Smooth muscle cell of trachea (primary cell): ENCODE measurements at places on chromosomes 4 and X. TPM values are rescaled to one million over a fixed set of nuclear protein-coding genes. Genes with fewer than 3 reads are reported as not detected.

Gene ADH6
- 0.33 TPM in 1 of 2 replicates, not detected in the other for total RNA-seq

Gene GRIA3
- 3.3 and 3.6 TPM in 2 replicates for total RNA-seq

Gene DMRTC1
- total RNA-seq = not detected in 2 replicates

Gene HSD17B10
- total RNA-seq = 39.2 and 65.3 TPM in 2 replicates

Gene SPATA4
- 0.15 and 0.17 TPM in 2 replicates for total RNA-seq

Gene CSAG1
- total RNA-seq = not detected in 2 replicates

Gene KLHL13
- total RNA-seq = 18.0 and 28.5 TPM in 2 replicates

Gene MAGEA2
- not detected in 2 replicates for total RNA-seq

Gene MAGEE1
- total RNA-seq = 1.9 and 2.3 TPM in 2 replicates

Gene HCCS
- 18.0 and 20.8 TPM in 2 replicates for total RNA-seq

Gene HMGN5
- total RNA-seq = 0.17 and 1.6 TPM in 2 replicates

Gene GPC4
- 0.33 and 0.87 TPM in 2 replicates for total RNA-seq

Gene MAB21L2
- total RNA-seq = 0.29 and 0.66 TPM in 2 replicates

Gene ZCCHC12
- total RNA-seq = not detected in 2 replicates

Gene FRMPD4
- 2.3 and 2.8 TPM in 2 replicates for total RNA-seq

Gene TREX2
- total RNA-seq = 1.7 and 3.8 TPM in 2 replicates

Gene IL3RA
- not detected in 2 replicates for total RNA-seq

Gene SLC10A3
- 21.1 and 33.6 TPM in 2 replicates for total RNA-seq

Gene CCNG2
- 23.0 and 40.9 TPM in 2 replicates for total RNA-seq

Gene SH3D19
- 65.5 and 69.7 TPM in 2 replicates for total RNA-seq

Gene SMAD1
- total RNA-seq = 45.3 and 47.6 TPM in 2 replicates

Gene SMC1A
- 9.1 and 16.7 TPM in 2 replicates for total RNA-seq

Gene LRP2BP
- 0.44 and 0.50 TPM in 2 replicates for total RNA-seq

Gene BCOR
- 9.0 and 15.5 TPM in 2 replicates for total RNA-seq

Gene TMEM156
- 0.15 TPM in 1 of 2 replicates, not detected in the other for total RNA-seq

Gene HHIP
- 0.29 TPM in 1 of 2 replicates, not detected in the other for total RNA-seq

Gene RAB9A
- 37.5 and 38.4 TPM in 2 replicates for total RNA-seq

Gene CNGA1
- total RNA-seq = not detected in 2 replicates

Gene CYSLTR1
- 0.29 and 0.33 TPM in 2 replicates for total RNA-seq

Gene TKTL2
- total RNA-seq = not detected in 2 replicates

Gene ATP2B3
- under 0.01 TPM in 1 of 2 replicates, not detected in the other for total RNA-seq

Gene HTR2C
- total RNA-seq = not detected in 2 replicates

Gene P2RY8
- not detected in 2 replicates for total RNA-seq

Gene AKAP14
- not detected in 2 replicates for total RNA-seq

Gene ADH1C
- 2.3 and 5.5 TPM in 2 replicates for total RNA-seq

Gene GPAT3
- 13.6 and 20.8 TPM in 2 replicates for total RNA-seq

Gene MTNR1A
- total RNA-seq = not detected in 2 replicates

Gene GABRA4
- not detected in 2 replicates for total RNA-seq

Gene VCX
- total RNA-seq = not detected in 2 replicates
